ENCODE measurements at places on chromosomes 5 and 9.

GRCh38 chr5:33894566-33894965 is 2.8 kb upstream of the ADAMTS12 start:
- no peak for DNase-seq

DNA sequence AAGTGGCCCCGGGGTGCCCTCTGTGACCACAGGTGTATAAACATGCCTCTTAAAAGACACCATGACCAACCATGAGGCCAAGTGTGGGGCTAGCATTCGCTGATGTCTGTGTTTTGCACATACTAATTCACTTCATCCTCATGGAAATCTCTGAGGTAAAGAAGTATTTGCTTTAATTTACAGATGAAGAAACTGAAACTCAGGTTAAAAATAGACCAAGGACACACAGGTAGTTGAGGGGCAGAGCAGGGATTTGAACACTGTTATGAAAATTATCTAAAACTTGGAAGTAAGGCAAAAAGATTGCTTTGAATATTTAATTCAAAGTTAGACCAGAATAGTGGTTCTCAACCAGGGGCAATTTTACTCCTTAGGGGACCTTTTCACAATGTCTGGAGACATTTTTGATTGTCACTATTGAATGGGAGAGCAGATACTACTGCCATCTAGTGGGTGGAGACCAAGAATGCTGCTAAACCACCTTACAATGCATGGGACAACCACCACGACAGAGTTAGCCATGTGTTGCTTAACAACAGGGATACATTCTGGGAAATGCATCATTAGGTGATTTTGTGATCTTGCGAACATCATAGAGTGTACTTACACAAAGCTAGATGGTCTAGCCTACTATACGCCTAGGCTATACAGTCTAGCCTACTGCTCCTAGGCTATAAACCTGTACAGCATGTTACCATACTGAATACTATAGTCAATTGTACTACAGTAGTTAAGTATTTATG is 8.0 kb upstream of the FXN start:
- no peak for DNase-seq

DNA sequence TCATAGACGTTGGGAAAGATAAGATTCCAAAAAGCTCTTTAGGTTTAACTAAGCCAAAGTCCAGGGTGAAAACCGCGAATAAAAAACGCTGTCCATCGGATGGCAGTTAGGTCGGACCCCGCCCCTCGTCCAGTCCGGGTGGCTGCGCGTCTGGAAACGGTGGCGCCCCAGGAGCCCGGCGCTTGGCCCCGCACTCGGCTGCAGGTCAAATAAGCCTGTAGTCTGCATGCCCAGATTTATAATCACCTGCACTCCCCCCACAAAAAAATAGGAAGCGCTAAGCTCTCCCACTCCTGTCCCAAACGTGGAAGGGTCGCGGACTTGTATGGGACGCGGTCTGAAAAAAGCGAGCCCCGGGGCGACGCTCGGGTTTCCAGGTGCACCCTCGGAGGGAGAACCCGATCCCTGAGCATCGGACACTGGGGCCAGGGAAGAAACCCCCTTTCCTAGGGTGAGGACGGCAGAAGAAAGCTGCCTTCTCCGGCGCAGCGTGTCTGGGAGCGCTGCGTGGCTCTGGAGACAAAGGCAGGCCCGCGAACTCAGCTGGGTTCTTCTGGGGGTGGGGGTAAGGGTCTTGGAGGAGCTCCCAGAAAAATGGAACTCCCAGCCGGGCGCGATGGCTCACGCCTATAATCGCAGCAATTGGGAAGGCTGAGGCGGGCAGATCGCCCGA is 923 bp upstream of the ZBTB5 start:
- DNase-seq, result peak; percentile 57

DNA sequence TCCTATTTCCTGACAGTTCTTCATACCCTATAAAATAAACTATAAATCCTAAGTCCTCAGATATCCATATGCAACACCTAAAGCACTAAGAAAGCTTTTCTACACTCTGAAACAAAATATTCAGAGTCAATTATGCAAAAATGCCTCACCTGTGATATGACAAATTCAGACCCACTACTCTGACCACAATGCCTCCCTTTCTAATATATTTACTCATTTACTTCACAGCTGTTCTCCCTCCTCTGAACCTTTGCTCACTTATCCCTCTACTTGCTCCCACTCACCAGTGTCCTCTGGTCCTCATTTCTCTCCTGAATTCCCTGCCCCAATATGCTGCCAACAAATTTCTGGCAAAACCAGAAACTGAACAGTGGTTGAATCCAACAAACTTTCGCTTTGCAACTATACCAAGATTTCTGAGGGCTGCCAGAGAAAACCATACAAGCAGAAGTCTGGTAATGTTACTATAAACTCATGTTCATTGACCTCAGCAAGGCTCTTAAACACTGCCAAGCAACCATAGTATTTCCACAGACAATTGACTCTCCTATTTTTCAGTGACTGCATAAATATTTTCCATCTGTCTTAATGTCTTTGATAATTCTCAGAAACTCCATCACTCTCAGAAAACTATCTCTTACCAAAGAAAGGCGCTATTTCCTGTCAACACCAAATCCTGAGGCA is 7.1 kb downstream of the CCNH start:
- DNase-seq, result no peak

DNA sequence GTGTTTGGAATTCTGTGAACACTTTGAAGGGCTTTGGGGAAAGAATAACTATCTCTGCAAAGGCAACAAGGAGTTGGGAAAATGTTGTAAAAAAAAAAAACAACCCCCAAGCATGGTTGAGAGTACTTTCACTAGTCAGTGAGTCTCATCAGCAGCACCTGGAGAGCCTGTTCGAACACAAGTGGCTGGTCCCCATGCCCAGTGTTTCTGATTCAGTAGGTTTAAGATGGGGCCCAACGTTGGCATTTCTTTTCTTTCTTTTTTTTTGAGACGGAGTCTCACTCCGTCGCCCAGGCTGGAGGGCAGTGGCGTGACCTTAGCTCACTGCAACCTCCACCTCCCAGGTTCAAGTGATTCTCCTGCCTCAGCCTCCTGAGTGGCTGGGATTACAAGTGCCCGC is 59.5 kb downstream of the KLF4 start:
- DNase-seq, result no peak

- DNase-seq, result no peak
Observed at GRCh38 chr5:116448870-116449427, 125.7 kb downstream of the SEMA6A start.

DNA sequence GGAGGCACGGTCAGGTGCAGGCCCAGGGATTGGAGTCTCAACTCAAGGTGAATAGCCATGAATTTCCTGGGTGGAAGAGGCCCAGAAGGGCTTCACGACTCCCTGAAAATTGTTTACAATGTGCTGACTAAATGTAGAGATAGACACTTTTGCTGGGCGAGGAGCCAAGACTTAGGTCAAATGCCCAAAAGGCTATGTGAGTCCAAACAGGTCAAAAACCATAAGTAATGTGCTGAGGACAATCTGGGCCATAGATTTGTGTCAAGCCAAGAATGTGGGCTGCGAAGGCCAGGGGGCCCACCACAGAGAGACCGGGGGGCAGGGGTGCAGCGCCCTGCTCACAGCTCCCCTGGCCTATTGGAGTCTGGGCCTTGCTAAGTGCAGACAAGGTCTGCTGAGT is 197.8 kb downstream of the HSPA4 start:
- DNase-seq, result no peak

DNA sequence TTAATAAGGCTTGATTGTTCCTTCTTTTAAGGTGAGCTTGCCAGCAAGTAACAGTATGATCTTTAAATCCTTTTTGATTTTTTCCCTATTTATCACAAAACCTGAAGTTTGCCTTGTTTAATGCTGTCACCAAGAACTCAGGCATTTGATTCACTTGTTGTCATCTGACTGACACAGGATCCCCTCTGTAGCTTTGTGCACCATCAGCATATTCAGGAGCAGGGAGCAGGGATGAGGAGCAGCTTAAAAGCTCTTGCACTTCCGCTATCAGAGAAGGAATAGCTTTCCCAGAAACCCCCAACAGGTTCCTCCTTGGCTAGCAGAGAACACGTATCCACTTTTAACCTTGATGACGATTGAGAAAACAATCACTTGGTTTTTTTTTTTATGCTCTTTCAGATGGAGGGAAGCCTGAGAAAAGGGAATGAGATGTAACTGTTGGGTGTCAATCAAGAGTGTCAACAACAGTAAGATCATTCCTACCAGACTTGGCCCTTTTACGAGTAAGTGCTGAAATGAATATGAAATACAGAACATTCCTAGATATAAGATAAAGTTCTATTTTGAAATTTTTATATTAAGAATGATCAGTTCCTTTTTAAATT is 433.1 kb upstream of the CDH18 start:
- no peak for DNase-seq

DNA sequence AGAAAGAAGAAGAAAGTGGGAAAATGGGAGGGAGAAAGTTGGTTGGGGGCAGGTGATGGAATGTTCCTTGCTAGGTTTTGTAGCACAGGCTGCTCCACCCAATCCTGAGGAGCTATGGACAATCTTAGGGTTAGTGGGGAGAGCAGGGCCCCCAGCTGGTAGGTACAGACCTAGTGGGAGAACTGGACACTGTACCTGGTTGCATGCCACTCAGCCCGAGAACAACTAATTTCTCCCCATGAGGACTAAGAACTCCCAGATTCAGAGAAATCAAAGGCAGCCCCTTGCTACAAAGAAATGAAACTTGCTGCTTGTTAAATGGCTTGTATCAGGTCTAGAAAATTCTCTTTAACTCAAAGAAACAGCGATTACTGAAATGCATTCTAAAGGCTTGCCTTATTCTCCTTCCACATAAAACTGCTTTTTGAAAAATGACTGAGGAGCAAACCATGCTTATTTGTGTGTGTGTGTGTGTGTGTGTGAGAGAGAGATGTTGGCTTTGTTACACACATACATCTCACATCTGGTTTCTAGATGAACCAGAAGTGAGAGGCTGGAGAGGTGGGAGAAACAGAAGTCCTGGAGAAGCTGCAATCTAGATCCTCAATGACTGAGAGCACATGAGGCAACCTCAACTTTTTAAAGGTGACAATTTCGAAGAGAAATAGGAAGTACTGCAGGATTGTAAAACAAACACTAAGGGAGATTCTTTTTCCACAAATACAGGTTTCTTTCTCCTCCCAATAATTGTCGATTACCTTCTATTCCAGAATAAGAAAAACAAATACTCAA is 28.9 kb downstream of the FYB1 start:
- DNase-seq, result no peak

GRCh38 chr5:172870715-172871461 is 36.8 kb downstream of the ERGIC1 start:
- no peak for DNase-seq

DNA sequence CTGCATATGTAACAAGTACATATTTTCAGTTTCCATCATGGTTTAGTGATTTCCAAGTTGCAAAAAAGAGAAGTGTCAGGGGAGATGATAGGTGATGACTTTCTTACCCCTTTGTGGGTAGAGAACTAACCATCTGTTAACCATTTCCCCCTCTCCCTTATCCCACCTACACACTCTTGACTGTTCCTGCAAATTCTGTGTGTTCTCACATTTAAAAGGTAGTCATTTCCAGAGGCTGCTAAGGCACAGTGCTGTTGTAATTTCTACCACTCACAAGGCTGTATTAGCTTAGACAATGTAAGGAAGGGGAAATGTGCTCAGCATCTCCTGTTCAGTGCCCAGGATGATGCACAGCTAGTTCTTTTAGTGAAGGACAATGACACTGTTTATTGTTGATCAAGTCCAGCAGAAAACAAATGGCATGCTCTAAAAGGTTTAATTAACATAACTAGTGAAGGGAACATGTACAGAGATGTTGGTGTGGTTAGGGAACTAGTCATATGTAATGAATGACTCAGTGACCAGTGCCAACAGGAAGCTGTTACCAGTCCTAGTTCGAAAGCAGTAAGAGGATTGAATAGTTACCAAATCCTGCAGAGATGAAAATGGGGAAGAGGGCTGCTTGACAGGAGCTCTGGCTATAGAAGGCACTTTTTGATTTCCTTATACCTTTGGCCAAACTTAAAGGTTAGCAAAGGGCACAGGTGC is 165.1 kb downstream of the PLK2 start:
- no peak for DNase-seq

DNA sequence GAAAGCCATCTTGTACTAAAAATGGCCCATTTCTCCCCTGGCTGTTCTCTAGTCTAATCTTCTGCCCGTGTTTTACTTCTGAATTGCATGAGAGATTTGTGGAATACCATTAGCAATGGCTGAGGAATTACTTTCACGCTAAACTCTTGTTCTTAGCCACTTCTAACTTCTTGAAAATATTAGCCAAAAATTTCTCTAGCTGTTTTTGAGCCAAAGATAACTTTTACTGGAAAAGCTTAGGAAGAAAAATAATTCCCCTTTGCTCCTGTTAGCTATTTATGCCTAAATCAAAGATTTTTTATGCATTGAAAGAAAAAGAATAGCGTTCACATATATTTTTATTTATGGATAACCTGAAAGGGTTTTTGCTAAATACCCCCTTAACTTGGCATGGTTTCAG is 287.8 kb downstream of the MTRR start:
- no peak for DNase-seq

- DNase-seq, result no peak
Observed at GRCh38 chr5:112681481-112681908, 56.2 kb upstream of the APC start.

- DNase-seq, result no peak
Observed at GRCh38 chr5:10019236-10019635, 230.5 kb downstream of the ATPSCKMT start.

DNA sequence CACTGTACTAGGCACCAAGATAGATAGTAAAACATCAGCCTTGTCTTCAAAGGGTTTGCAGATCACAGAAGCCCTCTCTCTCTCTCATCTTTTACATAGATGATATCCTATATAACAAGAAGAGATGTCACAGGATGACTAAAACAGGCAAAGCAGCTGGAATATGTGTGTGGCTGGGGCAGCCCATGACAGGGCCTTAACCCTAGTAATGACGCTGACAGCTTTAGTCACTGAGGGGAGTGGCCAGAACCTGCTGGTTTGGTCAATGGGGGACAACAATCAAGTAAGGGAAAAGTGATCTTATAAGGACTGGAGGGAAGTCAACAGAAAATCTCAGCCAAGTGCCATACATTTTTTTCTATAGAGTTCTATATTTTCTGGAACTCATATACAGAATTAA is 41.9 kb upstream of the RIC1 start:
- DNase-seq, result no peak

GRCh38 chr9:88221105-88221504 is 82.8 kb upstream of the SPATA31C2 start:
- no peak for DNase-seq

DNA sequence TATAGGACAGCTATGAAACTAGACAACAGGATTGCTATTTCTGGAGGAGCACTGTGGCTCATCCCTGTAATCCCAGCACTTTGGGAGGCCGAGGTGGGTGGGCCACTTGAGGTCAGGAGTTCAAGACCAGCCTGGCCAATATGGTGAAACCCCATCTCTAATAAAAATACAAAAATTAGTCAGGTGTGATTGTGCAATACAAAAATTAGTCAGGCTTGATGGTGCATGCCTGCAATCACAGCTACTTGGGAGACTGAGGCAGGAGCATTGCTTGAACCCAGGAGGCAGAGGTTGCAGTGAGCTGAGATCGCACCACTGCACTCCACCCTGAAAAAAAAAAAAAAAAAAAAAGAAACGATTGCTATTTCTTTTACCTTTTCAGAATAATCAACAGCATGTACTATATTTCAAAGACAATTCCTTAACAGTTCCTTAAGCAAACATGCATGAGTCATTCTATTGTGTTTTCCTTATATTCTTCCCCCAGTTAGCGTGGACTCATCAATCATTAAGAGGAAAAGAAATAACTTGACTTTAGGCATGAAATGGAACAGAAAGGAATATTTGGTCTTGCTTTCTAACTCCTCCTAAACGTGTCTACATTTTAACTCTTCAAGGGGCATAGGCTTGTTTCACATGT is 162.6 kb downstream of the TAF11L14 start:
- no peak for DNase-seq

GRCh38 chr5:148094336-148094735 is 30.6 kb downstream of the SPINK5 start:
- no peak for DNase-seq

GRCh38 chr5:3310541-3311261 is 284.9 kb upstream of the IRX1 start:
- DNase-seq, result no peak

Data from smooth muscle cell of the brain vasculature (primary cell).